ENCODE measurements at places on chromosomes 11 and 22.

GRCh38 chr22:40289991-40290459 lies 56.3 kb upstream of the ADSL start:
- H3K4me3 ChIP-seq = peak overlapping the region; percentile 40
- DNase-seq = peak; percentile 75
- peak overlapping the region; percentile 89 for H3K27ac ChIP-seq
- H3K4me1 ChIP-seq = peaks cover 61% of the 10 kb centered on the region
- peaks cover 58% of the 10 kb centered on the region for H3K36me3 ChIP-seq

- H3K36me3 ChIP-seq = no peaks in the 10 kb centered on the region
- H3K4me1 ChIP-seq = no peaks in the 10 kb centered on the region
- no peak for DNase-seq
- no peak overlapping the region for H3K27ac ChIP-seq
- H3K27me3 ChIP-seq = no peaks in the 10 kb centered on the region
These were observed 2.2 kb downstream of the SUSD2 start for GRCh38 chr22:24183321-24184031.

DNA sequence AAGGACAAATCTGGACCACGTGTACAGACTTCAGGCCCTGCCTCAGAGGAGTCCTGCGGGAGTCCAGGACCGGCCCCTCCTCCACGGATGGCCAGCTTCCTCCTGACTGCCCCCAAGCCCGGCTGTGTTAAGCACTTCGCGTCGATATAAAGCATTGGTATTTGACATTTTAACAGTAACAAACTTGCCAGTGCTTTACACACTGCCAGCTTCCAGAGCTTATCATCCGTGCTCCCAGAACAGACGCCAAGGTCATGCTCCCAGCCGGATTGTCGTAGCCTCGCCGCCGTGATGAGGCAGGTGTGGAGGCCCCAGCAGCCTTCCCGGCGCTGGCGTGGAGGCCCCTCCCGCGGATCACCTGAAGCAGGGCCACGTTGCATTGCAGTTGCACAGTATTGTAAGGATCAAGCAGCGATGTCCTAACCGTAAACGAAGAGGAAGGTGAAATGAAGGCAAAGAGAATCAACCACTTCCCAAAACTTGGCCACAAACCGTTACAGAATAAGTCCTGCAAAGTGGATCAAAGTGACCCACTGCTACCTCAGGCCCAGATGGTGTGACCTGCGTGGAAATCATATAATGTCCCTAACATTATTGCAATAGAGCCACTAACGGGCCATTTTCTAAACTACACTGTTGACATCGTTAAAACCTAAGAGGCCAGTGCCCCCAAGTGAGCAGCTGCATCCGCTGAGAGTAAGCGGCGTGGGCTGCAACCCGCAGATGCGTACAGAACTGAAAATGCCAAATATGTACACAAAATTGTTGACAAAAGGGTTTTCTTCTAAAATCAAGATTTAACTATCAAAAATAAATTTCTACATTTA lies 51.6 kb downstream of the CERK start:
- H3K27me3 ChIP-seq = no peaks in the 10 kb centered on the region
- no peak overlapping the region for H3K27ac ChIP-seq
- H3K4me3 ChIP-seq = no peak overlapping the region
- DNase-seq = no peak

DNA sequence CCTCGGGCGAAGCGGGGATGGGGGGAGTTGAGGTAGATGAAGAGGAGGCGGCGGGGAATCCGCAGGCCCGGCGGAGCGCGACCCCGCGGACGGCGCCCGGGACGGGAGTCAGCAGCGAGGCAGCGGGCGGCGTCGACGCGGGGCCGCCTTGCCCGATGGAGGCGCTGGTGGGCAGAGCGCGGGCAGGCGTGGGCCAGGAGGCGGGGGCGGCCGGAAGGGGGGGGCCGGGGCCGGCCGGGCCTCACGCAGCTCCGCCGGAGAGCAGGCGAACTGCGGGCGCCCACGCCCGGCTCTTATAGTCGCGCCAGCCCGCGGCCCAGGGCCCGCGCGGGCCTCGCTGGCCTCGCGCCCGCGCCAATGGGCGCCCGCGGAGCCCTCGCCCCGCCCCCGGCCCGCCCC lies at the start of gene IGF2:
TSS of gene IGF2 (minus strand) at position 267 of the 399 bp plus-strand sequence. CDS start 3,866 bp downstream, outside the sequence.
- H3K36me3 ChIP-seq = no peaks in the 10 kb centered on the region
- DNase-seq = no peak
- no peak within 1 kb of the TSS for H3K27ac ChIP-seq
- peaks cover 17% of the 10 kb centered on the region for H3K4me1 ChIP-seq
- peaks cover 59% of the 10 kb centered on the region for H3K27me3 ChIP-seq

DNA sequence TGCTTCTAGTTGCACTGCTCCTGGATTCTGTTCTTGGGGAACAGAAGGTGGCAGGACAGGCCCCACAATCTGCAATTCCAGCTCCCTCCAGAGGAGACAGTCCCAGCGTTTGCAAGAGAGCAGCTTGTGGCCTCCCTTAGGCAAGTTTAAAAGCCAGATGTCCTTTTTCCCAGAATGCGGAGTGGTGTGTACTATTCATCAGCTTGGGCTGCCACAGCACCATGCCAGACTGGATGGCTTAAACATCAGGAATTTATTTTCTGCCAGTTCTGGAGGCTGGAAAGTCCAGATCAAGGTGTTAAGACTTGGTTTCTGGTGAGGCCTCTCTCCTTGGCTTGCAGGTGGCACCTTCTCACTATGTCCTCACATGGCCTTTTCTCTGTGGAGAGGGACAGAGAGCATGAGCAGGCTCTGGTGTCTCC lies 11.7 kb downstream of the MIAT start:
- H3K36me3 ChIP-seq = peaks cover 74% of the 10 kb centered on the region
- no peaks in the 10 kb centered on the region for H3K27me3 ChIP-seq
- peaks cover 70% of the 10 kb centered on the region for H3K4me1 ChIP-seq
- DNase-seq = no peak

Measured in activated CD4-positive, alpha-beta memory T cell treated with anti-CD3 and anti-CD28 coated beads, Interleukin-2, amount 10 ng/mL, durations not matched to agents 7 days and 5 days (primary cell).